Activated naive CD4-positive, alpha-beta T cell treated with anti-CD3 and anti-CD28 coated beads, Interleukin-2, amount 10 ng/mL, durations not matched to agents 7 days and 5 days (primary cell): ENCODE measurements at places on chromosomes 11 and 22.

- H3K4me1 ChIP-seq, result peaks cover 40% of the 10 kb centered on the region
- no peak for DNase-seq
- no peaks in the 10 kb centered on the region for H3K27me3 ChIP-seq
- H3K27ac ChIP-seq, result peak overlapping the region; percentile 1
- peaks cover 44% of the 10 kb centered on the region for H3K36me3 ChIP-seq
Measured at GRCh38 chr11:128451652-128452470, 135.5 kb downstream of the ETS1 start.

GRCh38 chr22:29751669-29752068 lies 15.1 kb downstream of the ZMAT5 start:
- peaks cover 21% of the 10 kb centered on the region for H3K4me1 ChIP-seq
- DNase-seq, result no peak
- no peak overlapping the region for H3K4me3 ChIP-seq
- peak overlapping the region; percentile 88 for H3K27ac ChIP-seq

DNA sequence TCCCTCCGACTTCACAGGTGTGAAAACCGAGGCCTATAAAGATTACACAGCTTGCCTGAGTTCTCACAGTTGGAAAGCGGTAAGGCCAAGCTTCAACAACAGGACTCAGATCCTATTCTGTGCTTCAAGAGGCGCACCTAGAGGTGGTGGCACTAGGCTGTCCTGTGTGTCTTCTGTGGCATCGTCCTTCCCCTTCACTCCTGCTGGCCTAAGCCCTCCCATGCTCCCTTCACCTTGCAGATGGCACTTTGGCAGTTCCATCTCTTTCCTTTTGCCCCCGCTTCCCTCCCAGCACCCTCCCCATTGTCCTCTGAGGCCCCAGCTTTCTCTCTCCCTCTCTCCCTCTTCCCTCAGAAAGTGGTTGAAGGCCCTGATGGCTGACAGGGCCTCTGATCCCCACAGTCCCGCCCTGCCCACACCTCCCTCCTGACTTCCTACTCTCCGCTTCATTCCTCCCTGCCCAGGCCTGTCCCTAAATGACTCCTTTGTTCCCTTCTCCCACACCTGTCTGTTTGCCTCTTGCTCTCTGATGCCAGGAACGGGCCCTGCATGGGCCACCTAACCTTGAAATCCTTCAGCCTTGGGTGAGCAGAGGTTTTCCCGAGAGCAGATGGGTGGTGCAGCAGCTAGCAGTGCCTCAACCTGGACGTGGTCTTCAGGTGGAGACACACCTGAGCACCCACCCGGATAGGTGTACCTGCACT lies 5.8 kb downstream of the TRIM29 start:
- H3K4me3 ChIP-seq, result no peak overlapping the region
- no peaks in the 10 kb centered on the region for H3K36me3 ChIP-seq
- no peaks in the 10 kb centered on the region for H3K4me1 ChIP-seq
- no peak overlapping the region for H3K27ac ChIP-seq
- DNase-seq, result peak; percentile 2

- H3K27ac ChIP-seq, result no peak overlapping the region
- no peak for DNase-seq
- H3K36me3 ChIP-seq, result no peaks in the 10 kb centered on the region
- no peak overlapping the region for H3K4me3 ChIP-seq
- no peaks in the 10 kb centered on the region for H3K4me1 ChIP-seq
Measured at GRCh38 chr11:60029015-60029632, 11.1 kb upstream of the OOSP2 start.

DNA sequence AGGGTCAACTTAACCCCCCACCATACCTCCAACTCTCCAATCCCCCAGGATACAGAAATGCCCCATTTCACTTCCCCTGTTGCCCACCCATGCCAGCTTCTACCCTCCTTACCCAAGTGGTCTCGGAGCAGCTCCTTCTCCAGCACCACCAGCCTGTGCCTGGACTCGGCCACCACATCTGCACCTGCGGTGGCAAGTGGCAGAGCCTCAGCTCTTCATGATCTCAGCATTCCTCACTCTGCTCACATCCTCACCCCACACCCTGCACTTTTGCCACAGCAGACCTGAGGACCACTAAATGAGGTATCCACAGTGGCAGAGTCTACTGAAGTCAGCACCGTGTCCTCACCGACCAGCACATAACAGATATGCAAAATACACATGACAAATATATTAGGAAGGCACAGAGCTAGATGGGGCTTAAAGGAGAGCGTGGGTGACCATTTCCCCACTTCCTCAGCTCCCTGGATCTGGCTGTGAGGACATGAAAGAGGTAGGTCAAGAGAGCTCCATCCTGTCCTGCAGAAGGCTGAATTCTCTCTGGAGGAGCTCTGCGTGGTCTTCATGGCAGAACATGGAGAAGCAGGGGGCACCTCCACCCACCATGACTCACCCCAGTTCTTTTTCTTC lies 9.7 kb downstream of the NHERF4 start:
- no peaks in the 10 kb centered on the region for H3K36me3 ChIP-seq
- no peak for DNase-seq
- peaks cover 10% of the 10 kb centered on the region for H3K4me1 ChIP-seq
- H3K27me3 ChIP-seq, result peaks cover 29% of the 10 kb centered on the region
- no peak overlapping the region for H3K4me3 ChIP-seq
- no peak overlapping the region for H3K27ac ChIP-seq

DNA sequence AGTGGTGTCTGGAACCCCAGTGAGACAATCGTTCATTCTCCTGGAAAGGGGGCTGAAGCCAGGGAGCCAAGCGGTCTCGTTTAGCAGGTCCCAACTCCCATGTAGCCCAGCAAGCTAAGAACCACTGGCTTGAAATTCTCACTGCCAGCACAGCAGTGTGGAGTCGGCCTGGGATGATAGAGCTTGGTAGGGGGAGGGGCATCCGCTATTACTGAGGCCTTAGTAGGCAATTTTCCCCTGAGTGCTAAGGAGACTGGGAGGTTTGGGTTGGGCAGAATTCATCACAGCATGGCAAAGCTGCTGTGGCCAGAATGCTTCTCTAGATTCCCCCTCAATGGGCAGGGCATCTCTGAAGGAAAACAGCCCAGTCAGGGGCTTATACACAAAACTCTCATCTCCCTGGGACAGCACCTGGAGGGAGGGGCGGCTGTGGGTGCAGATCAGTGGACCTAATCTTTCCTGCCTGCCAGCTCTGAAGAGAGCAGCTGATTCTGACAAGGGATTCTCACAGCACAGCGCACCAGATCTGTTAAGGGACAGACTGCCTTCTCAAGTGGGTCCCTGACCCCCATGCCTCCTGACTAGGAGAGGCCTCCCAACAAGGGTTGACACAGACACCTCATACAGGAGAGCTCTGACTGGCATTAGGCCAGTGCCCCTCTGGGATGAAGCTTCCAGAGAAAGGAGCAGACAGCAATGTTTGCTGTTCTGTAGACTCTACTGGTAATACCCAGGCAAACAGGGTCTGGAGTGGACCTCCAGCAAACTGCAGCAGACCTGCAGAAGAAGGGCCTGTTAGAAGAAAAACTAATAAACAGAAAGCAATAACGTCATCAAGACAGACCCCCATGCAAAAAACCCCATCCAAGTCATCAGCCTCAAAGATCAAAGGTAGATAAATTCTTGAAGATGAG lies 14.8 kb downstream of the OR52M1 start:
- no peaks in the 10 kb centered on the region for H3K4me1 ChIP-seq
- H3K4me3 ChIP-seq, result no peak overlapping the region
- no peak overlapping the region for H3K27ac ChIP-seq
- peaks cover 12% of the 10 kb centered on the region for H3K27me3 ChIP-seq
- DNase-seq, result no peak

DNA sequence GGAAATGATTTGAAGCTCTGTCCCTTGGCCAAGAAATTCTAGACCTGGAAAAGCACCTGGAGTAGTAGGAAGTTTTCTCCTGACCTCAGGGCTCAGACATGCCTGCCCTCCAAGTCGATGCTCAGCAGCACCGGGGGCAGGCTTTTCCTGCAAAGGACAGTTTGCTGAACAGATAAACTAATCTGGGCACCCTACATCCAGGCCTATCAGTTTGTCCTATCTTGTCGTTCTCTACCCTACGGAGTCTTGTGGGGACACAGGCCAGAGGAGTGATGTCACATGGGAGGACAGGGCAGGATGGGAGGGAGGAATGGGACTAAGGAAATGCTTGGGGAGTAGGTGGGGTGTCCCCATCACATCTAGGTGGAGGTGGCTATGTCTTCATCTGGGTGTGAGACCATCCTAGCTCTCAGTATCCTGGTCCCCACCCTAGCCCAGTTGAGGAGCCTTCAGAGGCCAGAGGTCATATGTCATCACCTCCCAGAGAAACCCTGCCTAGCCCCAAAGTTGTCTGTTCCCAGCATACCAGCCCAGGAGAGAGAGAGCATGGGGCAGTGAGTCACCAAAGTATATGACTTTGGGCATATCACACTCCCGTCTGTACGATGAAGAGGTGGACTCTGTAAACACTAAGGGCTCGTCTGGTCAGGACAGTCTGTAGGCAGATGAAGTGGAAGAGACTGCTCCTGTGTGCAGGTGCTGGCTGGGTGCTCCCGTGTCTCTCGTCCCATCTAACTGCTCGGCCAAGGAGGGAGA lies 18.1 kb upstream of the FCHSD2 start:
- H3K4me3 ChIP-seq, result no peak overlapping the region
- no peaks in the 10 kb centered on the region for H3K36me3 ChIP-seq
- H3K27me3 ChIP-seq, result peaks cover 21% of the 10 kb centered on the region
- no peak for DNase-seq
